ENCODE measurements at places on chromosomes 12 and 14. TPM values are rescaled to one million over a fixed set of nuclear protein-coding genes. Genes with fewer than 3 reads are reported as not detected.

DNA sequence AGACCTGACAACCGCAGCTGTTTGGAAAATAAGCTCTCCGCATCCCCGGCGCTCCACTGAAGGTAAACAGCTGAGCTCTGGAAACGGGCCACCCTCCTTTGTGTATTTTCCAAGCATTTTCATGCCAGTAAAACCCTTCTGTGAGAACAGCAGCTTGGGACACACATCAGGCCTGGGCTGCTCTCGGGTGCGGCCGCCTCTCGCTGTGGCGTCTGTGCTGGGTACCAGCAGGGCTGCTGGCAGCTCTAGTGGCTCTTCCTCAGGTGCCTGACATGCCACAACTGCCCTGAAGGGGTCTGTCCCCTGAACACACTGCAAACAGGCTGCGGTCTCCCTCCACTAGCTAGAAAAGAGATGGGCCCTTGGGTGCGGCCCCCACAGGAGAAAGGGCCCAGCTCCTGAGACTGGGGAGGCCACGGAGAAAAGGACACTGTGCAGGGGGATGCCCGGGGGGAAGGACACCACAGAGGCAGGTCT lies 96.3 kb downstream of the ITPK1 start:
- no peaks in the 10 kb centered on the region for H3K27me3 ChIP-seq
- DNase-seq, result no peak
- H3K27ac ChIP-seq, result no peak overlapping the region
- peaks cover 4% of the 10 kb centered on the region for H3K36me3 ChIP-seq
- no peak overlapping the region for H3K4me3 ChIP-seq

DNA sequence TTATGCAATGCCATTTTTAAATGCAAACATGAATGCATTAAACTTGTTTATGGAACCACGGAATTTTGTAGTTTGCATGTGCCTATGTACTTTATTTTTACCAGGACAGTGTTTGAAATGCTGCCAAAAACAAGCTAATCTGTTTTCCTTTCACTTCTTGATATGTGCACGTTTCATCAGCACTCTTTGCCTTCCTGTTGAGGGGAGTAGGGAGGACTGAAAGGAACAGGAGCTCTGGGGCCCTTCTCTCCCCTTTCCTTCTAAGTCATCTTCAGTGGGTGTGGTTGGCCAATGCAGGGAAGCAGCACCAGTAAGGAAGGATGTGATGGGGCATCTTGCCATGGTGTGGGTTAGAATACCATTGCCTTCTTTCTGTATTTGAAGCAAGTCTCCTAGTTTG lies 12.1 kb upstream of the PPP4R4 start:
- peak overlapping the region; percentile 57 for H3K27ac ChIP-seq
- H3K36me3 ChIP-seq, result no peaks in the 10 kb centered on the region
- peaks cover 1% of the 10 kb centered on the region for H3K27me3 ChIP-seq
- H3K4me1 ChIP-seq, result peaks cover 69% of the 10 kb centered on the region

The PPP1R3E gene
- total RNA-seq, result 38.6 TPM

The ZC2HC1C gene
- total RNA-seq, result 3.3 TPM

- H3K36me3 ChIP-seq, result no peaks in the 10 kb centered on the region
- no peak for DNase-seq
- H3K4me1 ChIP-seq, result no peaks in the 10 kb centered on the region
- no peak overlapping the region for H3K4me3 ChIP-seq
- H3K27me3 ChIP-seq, result peaks cover 9% of the 10 kb centered on the region
These were observed 46.5 kb upstream of the RTL1 start for GRCh38 chr14:100950024-100950423.

DNA sequence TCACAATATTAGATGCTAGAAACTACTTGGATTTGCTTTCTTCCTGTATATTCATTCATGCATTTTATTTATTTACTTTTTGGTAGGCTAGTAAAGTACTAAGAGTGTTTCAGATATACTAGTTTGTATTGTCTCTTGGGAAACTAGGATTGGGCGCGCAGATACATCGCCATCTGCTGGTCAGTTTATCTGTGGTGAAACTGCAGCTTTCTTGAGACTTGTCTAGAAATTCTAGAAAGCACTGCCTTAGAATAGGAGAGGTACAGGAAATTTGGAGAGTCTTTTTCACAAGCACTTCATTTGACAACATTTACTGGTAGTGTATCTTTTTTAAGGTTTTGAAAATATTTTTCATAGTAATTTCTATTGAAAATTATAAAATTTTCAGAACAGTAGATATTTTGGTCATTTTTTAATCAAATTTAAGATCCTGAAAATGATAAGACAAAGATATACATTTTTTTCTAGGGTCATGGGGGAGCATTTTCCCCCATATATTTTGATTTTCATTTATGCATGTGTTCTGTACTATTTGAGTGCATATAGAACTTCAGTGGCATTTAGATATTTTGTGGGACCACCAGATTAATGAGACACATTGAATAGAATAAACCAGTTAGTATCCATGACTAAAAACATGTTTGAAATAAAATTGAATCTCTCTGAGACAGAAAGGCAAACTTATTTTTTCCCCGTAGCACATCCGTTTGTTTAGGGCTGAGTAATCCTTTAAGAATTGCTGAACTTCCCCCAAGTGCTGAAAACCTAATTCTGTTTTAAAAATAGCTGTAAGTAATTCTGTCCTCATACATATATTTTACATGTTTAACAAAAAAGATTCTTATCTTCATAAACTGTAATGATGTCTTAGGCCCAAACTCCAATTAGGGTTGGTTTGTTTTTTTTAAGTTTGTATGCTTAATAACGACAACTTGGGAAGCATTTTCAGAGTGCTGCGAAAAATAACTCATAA lies 44.5 kb downstream of the SLC38A6 start:
- no peaks in the 10 kb centered on the region for H3K27me3 ChIP-seq
- no peak overlapping the region for H3K4me3 ChIP-seq
- H3K4me1 ChIP-seq, result no peaks in the 10 kb centered on the region

The MYRFL gene
- not detected for total RNA-seq

The DDX11 gene
- total RNA-seq, result 181 TPM

DNA sequence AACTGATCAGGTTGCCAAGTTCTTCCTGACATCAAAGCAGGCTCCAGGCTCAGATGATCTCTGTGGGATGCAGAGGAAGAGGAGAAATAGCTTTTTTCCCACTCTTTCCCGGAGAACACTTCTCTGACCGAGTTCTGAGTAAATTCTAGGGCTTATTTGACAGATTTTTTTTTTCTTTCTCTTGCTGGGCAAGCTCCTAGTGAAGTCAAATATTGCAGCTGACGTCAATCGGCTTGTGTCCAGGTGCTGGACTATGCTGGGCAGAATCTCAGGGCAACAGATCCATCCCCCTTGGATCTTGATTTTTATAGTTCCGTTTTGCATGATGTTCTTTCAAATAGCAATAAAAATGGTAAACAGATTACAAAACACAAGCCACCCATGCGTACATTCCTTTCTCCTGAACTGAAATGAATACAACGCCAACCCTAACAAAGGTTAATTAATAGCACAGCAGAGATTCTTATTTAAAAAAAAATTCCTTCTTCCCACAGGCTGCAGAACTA lies 182.2 kb downstream of the NOVA1 start:
- no peaks in the 10 kb centered on the region for H3K27me3 ChIP-seq
- no peak overlapping the region for H3K27ac ChIP-seq
- H3K4me3 ChIP-seq, result no peak overlapping the region
- no peak for DNase-seq

The KANSL2 gene
- 44.1 TPM for total RNA-seq

GRCh38 chr12:104840262-104840661 lies 117.8 kb downstream of the SLC41A2 start:
- no peak overlapping the region for H3K4me3 ChIP-seq
- no peak for DNase-seq
- no peak overlapping the region for H3K27ac ChIP-seq
- peaks cover 8% of the 10 kb centered on the region for H3K27me3 ChIP-seq
- H3K4me1 ChIP-seq, result no peaks in the 10 kb centered on the region
- no peaks in the 10 kb centered on the region for H3K36me3 ChIP-seq

DNA sequence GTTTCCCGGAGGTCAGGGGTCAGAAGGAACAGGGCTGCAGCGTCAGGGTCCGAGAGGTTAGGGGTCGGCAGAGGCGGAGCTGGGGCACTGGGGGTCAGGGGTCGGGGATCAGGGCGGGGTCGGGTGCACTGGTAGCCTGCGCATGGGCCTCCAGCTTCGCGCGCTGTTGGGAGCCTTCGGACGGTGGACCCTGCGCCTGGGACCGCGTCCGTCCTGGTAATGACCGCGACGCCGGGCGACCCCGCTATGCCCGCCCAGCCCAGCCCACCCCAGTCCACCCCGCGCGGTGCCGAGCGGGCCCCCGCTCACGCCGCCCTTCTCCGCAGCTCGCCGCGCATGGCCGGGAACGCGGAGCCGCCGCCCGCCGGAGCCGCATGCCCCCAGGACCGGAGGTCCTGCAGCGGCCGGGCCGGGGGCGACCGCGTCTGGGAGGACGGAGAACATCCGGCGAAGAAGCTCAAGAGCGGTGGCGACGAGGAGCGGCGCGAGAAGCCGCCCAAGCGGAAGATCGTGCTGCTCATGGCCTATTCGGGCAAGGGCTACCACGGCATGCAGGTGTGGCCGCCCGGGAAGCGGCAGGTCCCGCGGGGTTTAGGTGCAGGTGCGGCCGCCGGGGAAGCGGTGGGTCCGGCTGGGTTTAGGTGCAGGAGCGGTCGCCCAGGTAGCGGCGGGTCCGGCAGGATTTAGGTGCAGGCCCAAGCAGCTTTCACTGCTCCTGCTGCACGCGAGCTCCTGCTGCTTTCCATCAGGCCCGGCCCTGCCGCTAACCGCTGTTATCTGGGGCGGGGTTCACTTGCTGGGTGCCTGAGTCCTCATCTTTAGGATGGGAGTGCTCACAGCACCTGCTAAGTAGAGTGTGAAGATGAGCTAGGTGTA lies 743 bp downstream of the PUS1 start:
- peak; percentile 54 for DNase-seq
- no peaks in the 10 kb centered on the region for H3K27me3 ChIP-seq

GRCh38 chr14:31541702-31542101 lies 19.5 kb upstream of the NUBPL start:
- DNase-seq, result no peak
- H3K4me1 ChIP-seq, result no peaks in the 10 kb centered on the region
- no peak overlapping the region for H3K4me3 ChIP-seq
- H3K36me3 ChIP-seq, result no peaks in the 10 kb centered on the region
- H3K27me3 ChIP-seq, result peaks cover 3% of the 10 kb centered on the region
- H3K27ac ChIP-seq, result no peak overlapping the region

GRCh38 chr14:45199230-45199629 lies 53.8 kb downstream of the MIS18BP1 start:
- no peaks in the 10 kb centered on the region for H3K27me3 ChIP-seq
- H3K36me3 ChIP-seq, result peaks cover 34% of the 10 kb centered on the region
- DNase-seq, result no peak

- no peak for DNase-seq
- H3K4me3 ChIP-seq, result no peak overlapping the region
- no peak overlapping the region for H3K27ac ChIP-seq
- no peaks in the 10 kb centered on the region for H3K27me3 ChIP-seq
- H3K4me1 ChIP-seq, result no peaks in the 10 kb centered on the region
- H3K36me3 ChIP-seq, result no peaks in the 10 kb centered on the region
These were observed 637.0 kb upstream of the TBX3 start for GRCh38 chr12:115320967-115321366.

DNA sequence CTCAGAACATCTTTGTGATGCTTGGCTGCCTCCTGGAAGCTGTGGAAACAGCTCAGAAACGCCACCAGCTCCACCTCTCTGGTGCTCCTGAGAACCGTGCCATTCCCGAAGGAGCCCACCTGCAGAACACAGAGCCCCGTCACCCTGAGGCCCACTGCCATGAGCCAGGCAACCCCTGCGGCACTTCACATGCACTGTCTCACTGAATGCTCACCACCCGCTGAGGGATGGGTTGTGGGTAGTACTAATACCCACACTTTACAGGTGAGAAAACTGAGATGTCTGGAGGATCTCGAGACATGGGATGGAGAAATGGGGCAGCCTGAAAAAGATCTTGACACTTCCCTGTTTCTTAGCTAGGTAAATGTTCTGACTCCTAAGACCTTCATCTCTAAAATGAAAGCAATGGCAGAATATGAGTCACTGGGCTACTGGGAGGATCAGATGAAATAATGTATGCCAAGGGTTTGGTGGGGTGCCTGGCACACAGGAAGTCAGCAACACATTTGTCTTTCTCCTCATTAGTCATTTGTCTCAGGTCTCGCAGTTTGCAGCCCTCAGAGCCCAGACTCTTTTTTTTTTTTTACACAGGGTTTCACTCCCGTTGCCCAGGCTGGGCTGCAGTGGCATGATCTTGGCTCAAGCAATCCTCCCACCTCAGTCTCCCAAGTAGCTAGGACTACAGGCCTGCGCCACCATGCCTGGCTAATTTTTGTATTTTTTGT lies 5.3 kb downstream of the OASL start:
- DNase-seq, result peak; percentile 63
- H3K27ac ChIP-seq, result peak overlapping the region; percentile 89
- peak overlapping the region; percentile 55 for H3K4me3 ChIP-seq

The TAS2R30 gene
- total RNA-seq, result 2.6 TPM

The CIDEB gene
- 28.7 TPM for total RNA-seq

The MYBPC1 gene
- total RNA-seq, result not detected

The HOXC4 gene
- not detected for total RNA-seq

DNA sequence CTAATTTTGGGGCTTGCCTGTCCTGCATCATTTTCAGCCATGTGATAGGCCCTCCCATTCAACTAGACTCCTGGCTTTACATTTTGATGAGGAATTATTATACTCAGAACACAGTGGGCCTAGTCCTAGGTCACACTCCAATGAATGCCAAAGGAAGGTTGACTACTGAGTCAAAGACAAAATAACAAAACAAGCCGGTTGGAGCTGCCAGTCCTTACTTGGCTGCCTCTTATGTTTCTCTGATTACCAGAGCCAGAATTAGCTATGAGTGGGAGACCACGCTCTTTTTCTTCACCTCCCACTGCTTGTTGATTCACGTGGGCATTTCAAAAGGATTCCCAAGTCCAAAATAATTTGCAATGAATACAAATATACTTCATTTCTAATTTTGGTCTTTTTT lies 78.1 kb upstream of the USP44 start:
- no peak overlapping the region for H3K27ac ChIP-seq
- no peak for DNase-seq
- no peaks in the 10 kb centered on the region for H3K4me1 ChIP-seq
- H3K4me3 ChIP-seq, result no peak overlapping the region
- H3K27me3 ChIP-seq, result no peaks in the 10 kb centered on the region
- H3K36me3 ChIP-seq, result no peaks in the 10 kb centered on the region

DNA sequence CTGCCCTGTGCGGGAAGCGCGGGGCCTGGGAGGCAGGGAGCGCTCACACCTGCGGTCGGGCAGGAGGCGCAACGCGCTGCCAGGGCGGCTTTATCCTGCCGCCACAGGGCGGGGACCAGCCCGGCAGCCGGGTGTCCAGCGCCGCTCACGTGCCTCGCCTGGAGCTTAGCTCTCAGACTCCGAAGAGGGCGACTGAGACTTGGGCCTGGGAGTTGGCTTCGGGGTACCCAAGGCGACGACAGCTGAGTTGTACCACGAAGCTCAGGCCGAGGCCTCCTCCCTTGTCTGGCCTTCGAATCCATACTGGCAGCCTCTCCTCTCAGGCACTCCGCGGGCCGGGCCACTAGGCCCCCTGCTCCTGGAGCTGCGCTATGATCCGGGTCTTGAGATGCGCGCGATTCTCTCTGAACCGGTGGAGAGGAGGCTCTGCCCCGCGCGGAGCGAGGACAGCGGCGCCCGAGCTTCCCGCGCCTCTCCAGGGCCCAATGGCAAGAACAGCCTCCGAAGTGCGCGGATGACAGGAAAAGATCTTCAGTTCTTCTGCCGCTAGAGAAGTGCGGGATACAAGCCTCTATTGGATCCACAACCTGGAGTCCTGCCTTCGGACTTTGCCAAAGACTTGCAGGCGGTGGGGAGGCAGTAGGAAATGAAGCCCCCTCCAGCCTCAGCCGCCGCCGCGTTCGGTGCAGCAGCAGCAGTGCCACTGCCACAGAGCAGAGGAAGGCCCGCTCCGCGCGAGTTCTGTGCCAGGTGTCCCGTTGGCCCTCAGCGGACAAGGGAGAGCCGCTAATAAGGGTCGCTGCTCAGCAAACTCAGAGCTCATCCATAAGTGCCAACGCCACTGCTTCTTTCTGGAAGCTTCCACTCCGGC lies 6.8 kb downstream of the SIX1 start:
- peaks cover 88% of the 10 kb centered on the region for H3K27me3 ChIP-seq
- H3K36me3 ChIP-seq, result peaks cover 10% of the 10 kb centered on the region
- DNase-seq, result no peak
- H3K27ac ChIP-seq, result no peak overlapping the region
